NCI-H2081 (cell line): ENCODE measurements at places on chromosomes 2 and 18.
A peak's percentile ranks its signal among the peaks of the same experiment; 100 is the strongest.

DNA sequence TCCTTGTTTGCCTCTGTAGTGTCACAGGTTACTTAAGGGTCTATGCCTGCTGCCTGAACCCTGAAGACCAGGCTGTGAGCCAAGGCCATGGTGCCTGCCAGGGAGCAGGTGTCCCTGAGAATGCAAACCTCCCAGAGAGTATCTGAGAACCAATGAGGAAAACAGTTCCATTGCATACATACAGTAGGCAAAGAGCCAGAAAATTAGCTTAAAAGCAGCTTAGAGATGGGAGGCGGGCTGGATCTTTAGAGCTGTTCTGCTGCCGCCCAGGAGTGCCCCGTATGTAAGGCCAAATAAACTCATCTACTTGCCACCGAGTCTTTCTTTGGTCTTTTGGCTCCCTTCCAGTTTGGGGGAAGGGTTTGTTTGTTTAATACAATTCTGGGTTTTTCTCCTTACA is 327.9 kb downstream of the CLIP4 start:
- no peak for DNase-seq

DNA sequence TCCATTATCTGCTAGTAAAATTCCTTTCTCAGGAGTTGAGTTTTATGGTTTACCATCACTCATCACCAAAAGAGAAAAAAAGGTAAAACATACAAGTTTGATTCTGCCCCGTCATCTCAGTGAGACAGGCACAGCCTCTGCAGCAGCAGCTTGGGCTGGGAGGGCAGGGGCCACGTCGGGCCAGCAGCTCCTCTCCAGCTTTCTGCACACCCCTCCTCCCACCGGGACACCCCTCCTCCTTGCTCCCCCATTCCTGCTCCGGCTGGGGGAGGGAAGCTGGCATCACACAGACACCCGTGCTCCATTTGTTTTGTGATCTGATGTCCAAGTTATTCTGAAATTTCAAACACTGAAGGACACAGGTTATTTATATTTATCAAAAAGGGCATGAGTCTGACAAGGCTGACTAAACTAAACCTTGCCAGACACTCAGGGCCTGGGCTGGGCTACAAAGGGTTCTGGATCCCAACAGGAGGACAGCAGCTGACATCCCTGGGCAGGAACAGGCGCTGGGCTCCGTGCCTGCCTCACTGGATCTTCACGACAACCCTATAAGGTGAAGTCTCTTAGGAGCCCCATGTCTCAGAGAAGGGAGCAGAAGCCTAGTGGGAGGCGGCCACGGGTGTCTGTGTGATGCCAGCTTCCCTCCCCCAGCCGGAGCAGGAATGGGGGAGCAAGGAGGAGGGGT is 71.4 kb downstream of the HDAC4 start:
- no peak for DNase-seq

DNA sequence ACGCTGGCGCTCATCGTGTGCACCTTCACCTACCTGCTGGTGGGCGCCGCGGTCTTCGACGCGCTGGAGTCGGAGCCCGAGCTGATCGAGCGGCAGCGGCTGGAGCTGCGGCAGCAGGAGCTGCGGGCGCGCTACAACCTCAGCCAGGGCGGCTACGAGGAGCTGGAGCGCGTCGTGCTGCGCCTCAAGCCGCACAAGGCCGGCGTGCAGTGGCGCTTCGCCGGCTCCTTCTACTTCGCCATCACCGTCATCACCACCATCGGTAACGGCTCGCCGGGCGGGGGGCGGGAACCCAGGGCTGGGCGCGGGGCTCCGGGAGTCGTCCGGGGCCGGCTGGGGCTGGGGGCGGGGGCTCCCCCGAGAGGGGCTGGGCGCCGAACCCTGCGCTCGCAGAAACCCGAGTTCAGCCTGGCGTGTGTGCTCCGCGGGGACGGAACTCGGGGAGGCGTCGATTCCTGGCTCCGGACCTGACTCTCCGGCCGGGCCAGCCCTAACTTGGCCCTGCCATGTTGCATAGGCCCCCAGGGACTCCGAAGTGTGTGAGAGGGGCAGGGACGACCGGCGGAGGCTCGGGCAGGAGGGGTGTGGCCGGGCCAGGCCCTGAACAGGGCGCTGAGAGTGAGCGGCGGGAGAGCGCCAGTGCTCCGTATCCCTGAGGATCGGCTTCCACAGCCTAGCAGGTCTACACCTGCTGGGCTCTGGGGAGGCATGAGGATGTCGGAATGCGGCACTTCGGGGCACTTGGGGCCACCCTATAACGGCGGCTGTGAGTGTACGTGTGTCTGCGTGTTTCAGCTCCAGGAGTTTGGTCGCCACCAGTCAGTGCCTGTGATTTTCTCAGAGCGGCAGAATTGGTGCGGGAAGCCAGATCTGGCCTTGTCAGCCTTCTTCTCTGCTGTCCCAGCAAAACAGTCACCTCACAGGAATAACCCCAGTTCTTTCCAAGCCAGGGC is 651 bp downstream of the KCNK3 start:
- peak; percentile 60 for DNase-seq

GRCh38 chr2:120257522-120257921 is 4.9 kb downstream of the RALB start:
- DNase-seq, result no peak
